ENCODE measurements at places on chromosomes 4 and X.
A peak's percentile ranks its signal among the peaks of the same experiment; 100 is the strongest.

DNA sequence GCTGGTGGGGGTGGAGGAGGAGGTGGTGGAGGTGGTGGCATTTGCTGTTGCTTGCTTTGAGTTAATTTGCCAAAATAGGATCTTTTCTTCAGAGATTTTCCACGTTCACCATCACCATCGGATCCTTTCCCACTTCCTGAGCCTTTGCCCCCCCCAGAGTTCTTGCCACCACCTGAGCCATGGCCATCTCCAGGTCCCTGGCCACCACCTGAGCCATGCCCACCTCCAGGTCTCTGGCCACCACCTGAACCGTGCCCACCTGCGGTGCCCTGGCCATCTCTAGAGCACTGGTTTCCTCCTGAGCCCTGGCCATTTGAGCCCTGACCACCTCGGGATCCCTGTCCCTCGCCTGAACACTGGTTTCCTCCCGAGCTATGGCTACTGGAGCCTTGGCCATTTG, 1.9 kb downstream of the IRS4 start:
- no peak for DNase-seq

- DNase-seq = no peak
These were observed 226.7 kb downstream of the SNCA start for GRCh38 chr4:89610236-89610635.

- DNase-seq = no peak
These were observed 79.1 kb downstream of the DOCK11 start for GRCh38 chrX:118574666-118575065.

GRCh38 chrX:1860936-1861594, 246.2 kb downstream of the ASMT start:
- no peak for DNase-seq

- no peak for DNase-seq
These were observed 862 bp upstream of the CENPU start for GRCh38 chr4:184734758-184735157.

DNA sequence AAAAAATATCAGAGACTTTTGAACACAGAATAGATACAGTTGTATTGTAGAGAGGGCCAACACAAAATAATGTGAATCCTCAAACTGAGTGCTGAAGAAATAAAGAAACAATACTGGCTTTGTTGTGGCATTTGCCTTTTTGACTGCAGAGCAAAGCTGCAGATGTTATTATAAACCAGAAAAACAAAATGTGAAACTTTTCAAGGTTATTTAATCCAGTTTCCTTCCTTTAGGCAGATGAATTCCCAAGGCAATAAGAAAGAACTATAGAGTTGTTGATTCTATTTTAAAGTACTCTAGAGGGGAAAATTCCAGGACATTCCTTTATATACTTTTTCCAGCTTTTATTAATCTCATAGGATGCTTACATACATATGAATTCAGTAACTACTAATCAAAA, 186.8 kb downstream of the NDST4 start:
- DNase-seq = no peak

GRCh38 chrX:112645774-112646173, 34.0 kb downstream of the LHFPL1 start:
- DNase-seq = no peak

GRCh38 chr4:76515975-76516843, 81.2 kb downstream of the SHROOM3 start:
- DNase-seq = no peak

DNA sequence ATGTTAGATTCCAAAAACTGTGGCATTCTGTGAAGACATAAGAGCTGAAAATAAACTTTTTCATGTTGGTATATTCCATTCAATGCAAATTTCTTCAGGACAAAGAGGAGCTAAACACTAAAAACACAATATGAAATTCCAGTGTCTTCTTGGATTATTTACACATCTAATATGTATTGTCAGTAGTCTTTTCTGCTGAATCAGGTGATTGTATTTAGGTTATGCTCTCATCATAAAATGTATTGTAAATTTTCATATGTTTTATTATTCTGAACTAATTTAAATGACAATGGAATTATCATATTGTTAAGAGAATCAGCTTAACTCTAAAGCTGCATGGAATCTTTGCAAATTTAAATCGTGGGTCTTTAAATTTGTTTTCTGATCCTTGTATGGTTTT, 526.7 kb downstream of the PDHA2 start:
- DNase-seq = no peak

DNA sequence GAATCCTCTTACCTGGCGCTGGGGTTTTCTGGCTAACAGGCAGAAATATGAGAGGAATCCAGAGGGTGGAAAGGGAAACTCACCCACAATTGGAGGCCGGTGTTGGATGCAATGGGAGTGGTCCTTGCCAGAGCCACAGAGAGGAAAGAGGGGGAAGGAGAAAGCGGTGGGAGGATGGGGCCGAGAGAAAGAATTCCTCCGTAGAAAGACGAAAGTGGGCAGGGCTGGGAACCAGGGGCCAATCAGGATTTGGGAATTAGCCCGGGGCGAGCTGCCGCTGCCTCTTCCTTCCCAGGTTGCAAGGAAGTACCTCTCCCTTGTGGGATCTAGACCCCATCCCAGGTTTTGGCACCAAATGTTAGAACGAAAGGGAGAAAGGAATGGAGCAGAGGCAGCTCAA, 83.1 kb upstream of the SPIN4 start:
- no peak for DNase-seq

- no peak for DNase-seq
These were observed 129.4 kb downstream of the CNKSR2 start for GRCh38 chrX:21503593-21503992.

GRCh38 chrX:151396042-151396824, 773 bp upstream of the VMA21 start:
- DNase-seq = peak; percentile 31

- DNase-seq = no peak
These were observed 36.4 kb upstream of the FREM3 start for GRCh38 chr4:143736861-143737260.

DNA sequence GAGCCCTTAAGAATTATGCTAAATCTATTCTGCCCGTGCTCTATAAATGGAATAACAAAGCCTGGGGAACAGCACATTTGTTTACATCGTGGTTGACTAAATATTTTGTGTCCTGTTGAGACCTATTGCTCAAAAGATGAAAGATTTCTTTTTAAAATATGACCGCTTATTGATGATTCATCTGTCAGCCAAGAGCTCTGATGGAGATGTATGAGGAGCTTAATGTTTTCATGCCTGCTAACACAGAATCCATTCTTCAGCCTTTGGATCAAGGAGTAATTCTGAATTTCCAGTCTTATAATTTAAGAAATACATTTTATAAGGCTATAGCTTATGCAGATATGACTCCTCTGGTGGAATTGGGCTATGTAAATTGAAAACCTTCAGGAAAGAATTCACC, 271.3 kb upstream of the FAT4 start:
- no peak for DNase-seq

DNA sequence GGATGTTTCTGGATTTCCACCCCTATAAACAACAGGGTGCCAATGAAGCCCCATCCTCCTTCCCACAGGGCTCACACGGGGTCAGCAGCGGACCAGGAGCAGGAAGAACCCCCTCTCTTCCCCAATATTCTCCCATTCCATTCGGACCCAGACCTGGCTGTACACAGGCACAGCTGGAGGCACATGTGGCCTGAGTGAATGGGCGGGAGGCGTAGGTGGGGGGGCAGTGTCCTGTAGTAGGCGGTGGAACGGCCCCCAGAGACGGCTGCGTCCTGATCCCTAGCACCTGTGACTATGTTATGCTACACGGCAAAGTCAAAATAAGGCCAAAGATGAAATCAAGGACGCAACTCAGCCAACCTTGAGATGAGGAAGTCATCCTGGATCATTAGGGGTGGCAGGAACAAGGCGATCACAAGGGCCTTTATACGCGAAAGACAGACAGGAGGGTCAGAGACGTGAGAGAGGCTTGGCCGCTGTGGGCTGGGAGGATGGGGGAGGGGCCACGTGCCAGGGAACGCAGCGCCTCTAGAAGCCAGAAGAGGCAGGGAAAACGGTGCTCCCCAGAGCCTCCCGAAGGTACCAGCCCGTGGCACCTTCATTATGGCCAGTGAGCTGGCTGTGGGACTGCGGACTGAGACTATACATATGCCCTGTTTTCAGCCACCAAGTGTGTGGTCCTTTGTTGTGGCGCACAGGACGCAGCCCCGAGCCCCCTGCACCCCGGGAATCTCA, 75.6 kb downstream of the WFS1 start:
- no peak for DNase-seq

GRCh38 chrX:144586756-144587155, 660.5 kb upstream of the SPANXN1 start:
- DNase-seq = no peak

- DNase-seq = no peak
These were observed 218.6 kb downstream of the PRDM5 start for GRCh38 chr4:120703908-120704307.

DNA sequence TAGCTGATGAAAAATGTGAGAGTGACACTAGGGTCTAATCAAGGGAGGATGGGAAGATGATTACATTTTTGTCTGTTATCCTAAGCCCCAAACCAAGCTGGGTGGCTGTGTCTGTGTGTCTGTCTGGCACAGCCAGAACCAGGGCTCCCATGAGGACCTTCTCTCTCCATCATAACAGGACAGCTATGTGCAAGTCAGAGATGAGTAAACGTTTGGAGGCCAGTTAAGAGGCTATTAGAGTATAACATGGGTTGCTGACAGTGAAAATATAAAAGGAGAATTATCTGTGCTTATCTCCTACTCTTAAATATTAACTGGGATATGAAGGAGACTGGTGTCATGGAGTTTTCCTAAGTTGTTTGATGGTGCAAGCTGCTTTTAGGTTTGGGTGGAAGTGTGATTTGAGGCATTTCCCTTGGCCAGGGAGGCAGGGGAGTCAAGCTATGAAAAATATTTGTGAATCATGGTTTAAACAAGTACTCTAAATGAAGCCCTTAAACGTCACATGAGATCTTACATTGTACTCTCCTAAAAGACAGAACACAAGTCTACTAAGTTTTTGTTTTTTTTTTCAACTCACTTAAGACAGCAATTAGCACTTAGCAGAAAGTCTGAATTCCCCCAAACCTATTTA, 156.2 kb downstream of the ENOX2 start:
- DNase-seq = peak; percentile 26

- no peak for DNase-seq
These were observed 175.0 kb upstream of the HS3ST1 start for GRCh38 chr4:11603591-11604194.

- DNase-seq = peak; percentile 61
These were observed 48.6 kb downstream of the PDGFRA start for GRCh38 chr4:54277691-54278090.

DNA sequence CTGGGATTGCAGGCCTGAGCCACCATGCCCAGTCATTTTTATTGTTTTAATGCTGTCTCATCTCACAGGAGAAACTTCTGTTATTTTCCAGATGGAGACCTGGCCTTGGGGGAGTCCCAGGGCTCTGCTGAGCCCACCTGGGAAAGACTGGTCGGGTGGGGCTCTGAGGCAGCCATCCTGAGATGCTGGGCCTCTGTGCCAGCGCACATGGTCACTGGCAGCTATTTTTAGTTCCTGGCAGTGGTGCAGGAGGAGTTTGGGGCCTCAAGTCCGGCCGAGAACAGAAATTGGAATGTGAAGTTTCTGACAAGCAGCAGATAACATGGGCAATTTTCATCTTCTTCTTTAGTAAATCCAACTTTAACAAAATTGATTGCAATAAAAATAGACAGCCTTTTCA, 44.5 kb downstream of the SORCS2 start:
- DNase-seq = peak; percentile 60

DNA sequence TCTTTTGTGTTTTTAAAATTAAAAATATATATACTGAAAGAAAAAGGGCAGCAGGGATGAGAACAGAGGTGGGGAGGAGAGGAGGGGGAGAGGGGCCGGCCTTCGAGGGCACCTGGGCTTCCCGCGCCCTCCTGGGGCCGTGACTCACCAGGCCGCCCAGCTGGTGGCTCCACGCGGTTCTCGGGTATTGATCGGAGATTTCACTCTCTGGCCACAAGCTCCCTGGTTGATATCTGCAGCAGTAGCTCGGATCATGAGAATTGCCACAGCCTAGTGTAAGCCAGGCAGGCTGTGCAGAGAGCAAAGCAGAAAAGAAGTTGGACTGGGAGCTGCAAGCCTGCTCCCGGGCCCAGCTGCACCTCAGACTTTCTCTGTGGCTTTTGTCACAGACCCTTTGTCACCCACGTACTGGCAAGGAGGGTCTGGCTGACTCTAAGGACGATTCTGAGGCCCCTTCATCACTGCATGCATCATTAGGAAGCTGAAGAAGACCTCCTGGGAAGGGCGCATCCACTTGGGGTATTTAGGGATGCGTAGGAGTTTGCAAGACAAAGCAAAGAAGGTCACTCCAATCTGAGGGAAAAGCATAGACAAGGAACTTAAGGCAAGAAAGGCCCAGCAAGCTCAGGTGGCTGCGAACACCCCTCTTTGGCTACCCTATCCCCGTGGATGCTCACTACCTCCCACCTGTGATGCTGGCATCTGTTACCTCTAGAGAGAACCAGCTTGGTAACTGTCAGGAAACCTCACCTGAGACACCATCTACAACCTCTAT, 71.7 kb downstream of the CPZ start:
- no peak for DNase-seq

Data from GM03348 (cell line).